ENCODE measurements at places on chromosomes 1 and 21.

DNA sequence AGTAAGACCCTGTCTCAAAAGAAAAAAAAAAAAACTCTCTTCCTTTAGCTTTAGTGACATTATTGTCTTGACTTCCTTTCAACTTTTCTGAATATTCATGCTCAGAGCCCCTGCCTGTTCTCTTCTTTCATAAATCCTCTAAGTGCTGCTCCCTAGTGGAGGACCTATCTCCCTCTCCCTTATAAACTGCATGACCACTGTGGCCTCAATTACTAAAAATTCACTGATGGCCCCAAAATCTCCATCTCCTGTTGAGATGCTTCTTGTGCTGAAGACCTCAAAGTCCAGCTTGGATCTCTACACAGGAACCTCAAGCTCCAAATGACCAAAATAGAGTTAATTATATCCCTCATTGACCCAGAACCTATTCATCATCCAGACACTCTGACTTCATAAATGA, 7.8 kb downstream of the ITLN1 start:
- no peak for DNase-seq

- DNase-seq, result no peak
Measured at GRCh38 chr1:167246971-167247370, 26.3 kb downstream of the POU2F1 start.

GRCh38 chr1:8165595-8166360, 139.7 kb upstream of the ERRFI1 start:
- no peak for DNase-seq

GRCh38 chr1:73701826-73702225, 496.1 kb downstream of the LRRIQ3 start:
- no peak for DNase-seq

GRCh38 chr1:20320704-20321103, 30.0 kb downstream of the VWA5B1 start:
- no peak for DNase-seq

- no peak for DNase-seq
Measured at GRCh38 chr1:214717351-214717750, 114.4 kb downstream of the CENPF start.

GRCh38 chr21:44090325-44090724, 16.9 kb upstream of the PWP2 start:
- no peak for DNase-seq

DNA sequence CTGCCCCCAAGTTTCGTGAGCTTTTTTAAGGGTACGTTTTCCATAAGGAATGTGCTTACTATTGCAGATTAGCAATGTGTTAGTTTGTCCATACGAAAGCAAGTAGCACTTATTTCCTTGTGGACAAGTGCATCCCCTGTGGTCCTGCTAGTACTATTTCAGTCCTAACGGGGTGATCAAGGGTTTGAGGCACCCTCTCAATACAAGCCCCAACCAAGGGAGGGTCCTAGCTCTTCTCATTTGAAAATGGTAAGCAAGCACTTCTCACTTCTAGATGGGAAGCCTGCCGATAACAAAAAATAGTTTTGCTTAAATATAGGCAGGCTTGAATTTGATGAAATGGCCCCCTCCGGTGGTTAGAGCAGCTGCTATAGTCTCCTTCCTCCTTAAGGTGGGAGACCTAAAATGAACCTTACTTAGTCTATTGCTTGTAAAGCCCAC, 64.0 kb upstream of the HMCN1 start:
- DNase-seq, result no peak

DNA sequence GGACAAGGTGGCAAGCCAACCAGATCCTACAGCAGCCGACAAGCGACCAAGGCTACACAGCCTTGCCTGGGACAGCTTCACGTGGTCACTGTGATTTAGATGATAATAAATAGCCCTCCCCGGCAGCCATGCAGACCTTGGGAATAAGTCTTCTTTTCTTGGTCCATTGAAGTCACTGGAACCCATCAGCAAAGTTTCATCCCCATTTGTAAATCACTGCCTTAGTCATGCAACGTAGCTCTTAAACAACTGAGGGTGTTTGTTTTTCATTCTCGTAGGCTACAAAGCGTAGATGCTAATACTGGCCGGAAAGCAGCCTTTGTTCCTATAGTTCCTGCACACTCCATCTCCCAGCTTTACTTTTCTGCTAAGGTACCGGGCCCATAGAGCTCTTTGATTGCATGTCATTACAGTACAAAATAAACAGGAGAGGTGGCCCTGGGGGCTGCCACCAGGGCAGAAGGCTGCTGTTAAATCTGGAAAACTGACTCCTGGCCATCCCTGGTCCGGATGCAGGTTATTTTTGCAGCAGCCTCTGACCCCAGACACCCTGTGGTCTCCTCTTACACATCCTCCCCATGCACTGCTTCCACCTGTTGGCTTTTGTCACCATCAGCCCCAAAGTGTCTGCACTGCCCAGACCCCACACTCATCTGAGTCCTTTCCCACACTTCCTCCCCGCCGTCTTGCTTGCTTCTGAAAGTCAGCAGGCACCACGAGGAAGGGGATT, 105.5 kb downstream of the TOMM20 start:
- DNase-seq, result peak; percentile 30

GRCh38 chr1:76035053-76035452, 39.5 kb upstream of the ST6GALNAC3 start:
- DNase-seq, result no peak

DNA sequence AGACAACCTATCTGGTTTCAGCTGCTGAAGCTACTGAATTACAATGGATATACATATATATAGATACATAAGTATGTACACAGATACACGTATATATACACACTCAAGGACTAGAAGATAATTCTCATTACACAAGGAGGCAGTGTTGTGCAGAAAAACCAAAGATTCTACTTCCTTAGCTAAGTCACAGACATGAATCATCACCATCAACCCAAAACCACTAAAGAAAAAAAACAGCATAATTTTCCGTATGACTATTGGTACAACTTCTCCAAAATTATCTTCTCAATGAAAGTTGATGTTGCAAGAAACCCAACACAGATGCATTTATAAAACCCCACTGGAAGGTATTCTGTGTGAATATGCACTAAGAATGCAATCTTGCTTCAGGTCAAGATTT, 36.8 kb upstream of the RPF1 start:
- peak; percentile 49 for DNase-seq

DNA sequence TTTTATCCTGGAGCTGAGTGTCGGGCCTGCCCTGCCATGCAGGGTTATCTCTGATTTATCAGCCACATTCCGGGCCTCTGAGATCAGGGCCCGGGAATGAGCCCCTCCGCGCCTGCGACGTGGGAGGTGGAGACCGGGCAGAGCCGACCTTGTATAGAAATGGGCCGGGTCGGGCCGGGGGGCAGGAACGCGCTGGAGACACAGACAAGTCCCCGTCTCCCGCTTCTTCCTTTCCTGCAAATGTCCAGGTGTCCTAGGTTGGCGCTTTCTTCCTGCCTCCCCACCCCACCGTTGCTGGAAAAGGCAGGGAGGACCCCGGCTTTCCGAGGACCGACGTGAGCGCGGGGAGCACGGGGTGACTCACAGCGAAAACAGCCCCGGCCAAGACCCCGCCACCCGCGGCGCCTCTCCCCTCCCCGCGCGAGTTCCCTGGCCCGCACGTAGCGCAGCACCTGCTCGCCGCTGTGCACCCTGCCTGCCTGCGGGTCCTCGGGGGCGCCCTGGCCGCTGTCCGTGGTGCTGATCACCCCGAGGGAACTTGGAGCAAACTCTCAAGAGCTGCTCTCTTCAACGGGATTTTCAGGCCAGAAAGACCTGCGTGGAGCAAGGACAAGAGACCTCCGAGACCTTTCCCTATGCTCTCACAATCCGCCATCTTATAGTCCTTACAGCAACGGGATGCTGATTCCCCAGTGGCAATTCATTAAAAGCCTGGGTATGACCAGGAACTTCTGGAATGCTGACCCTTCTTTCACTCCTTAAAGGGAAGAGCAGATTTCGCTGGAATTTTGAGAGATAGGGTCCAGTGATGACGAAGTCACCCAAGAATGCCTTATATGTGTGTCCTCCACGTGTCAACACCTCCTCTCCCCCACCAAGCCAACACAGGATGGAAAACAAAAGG, 475 bp upstream of the NPPB start:
- DNase-seq, result peak; percentile 72

GRCh38 chr1:205382561-205382960, 25.8 kb upstream of the KLHDC8A start:
- no peak for DNase-seq

DNA sequence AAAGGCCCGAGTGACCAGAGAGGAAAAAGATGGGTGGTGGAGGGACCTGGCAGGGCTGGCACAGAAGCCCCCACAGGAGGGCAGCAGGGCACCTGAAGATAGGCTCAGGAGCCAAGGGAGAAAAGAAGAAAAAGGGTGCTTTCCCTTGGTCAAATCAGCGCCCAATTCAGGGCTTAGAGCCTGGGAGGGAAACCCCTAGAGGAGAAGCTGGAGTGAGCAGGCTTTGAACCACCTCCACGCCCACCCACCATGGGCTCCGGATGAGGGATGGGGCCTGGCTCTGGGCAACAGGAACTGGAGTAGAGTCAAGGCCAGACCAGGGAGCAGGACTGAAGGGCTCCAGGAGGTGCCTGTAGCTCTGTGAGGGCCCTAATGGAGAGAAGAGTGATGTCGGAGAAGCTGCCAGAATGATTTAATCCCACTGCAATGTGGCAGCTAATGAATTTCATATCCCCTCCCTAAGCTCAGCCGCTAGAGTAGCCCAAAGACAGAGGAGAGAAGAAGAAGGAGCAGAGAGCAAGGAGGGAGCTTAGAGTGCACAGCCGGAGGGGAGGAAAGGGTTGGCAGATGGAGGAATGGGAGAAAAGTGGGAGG, 12.0 kb upstream of the PRELP start:
- DNase-seq, result no peak

DNA sequence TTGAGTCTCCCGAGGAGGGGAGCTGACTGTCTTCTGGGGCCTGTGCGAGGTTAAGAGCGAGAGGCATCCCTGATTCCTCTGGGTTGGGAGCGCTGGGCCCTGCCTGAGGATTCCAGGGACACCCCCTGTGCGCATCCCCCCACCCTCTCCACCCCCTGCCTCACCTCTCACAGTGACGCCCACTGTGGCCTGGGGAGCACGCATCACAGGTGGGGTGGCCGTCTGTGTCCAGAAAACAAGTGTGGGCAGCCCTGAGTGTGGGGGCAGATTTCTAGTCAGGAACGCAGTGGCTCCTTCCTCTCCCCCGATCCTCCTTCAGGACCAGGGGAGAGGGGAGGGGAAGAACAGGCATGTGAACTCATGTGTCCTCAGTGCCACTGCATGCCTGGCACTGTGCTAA, 61.7 kb downstream of the LDLRAD2 start:
- no peak for DNase-seq

DNA sequence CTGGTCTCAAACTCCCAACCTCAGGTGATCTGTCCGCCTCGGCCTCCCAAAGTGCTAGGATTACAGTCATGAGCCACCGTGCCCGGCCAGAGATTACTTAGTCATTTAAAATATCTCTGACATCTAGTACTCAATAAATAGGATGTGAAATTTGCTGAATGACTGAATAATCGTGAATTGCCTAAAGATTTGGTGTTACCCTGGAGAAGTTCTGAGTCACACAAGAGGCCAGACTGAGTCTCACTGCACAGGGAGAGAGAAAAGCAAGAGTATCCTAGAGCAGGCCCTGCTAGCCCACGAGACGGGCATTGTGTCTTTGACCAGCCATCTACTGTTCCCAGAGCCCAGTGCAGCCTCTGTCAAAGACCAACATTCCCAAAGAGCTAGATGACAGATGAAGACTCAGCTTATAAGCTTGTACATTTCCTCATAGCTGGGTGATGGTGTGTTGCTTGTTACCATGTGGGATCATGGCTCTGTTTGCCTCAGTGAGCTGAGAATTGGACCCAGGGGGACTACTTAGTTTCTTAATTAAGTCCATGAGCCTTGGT, 5.6 kb upstream of the EIF4G3 start:
- no peak for DNase-seq

GRCh38 chr1:48208652-48209051, 13.9 kb upstream of the SLC5A9 start:
- no peak for DNase-seq

DNA sequence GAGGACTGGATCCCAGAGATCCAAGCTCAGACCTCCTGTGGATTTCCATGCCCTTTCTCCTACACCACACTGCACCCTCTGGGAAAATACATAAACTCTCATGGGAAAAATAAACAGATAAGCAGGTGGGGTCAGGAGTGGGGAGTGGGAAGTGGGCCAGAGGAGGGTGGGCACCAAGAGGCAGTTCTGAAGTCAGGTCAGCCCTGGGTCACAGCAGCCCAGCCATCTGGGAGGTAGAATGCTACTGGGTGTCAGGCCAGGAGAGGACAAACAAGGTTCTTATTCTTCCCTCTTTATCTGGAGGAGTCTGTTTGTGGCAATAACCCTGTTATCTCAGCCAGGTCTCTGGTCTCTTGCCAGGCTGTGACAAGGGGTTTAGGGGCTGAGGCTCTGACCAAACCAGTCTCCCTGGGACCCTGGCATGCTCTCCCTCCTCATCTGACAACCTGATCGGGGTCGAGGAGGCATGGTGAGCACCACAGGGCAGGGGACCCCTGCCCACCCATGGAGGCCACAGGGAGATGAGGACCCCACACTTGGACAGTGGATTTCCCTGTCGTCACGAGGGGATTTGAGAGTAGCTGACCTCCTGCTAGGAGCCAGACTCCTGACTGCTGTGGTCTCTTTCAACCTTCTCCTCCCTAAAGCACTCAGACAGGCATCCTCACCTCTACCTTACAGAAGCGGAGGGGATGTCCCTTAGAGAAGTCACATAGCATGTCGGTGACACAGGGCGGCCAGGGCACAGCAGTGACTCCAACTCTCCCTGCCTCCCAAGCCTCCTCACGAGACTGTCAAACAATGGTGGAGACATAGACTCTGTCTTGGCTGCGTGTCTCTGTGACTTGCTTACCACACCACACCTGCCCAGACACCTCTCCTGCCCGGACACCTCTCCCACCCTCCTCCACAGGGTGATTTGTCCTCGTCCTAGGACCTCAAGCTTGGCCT, 51.3 kb upstream of the IFFO2 start:
- DNase-seq, result no peak

DNA sequence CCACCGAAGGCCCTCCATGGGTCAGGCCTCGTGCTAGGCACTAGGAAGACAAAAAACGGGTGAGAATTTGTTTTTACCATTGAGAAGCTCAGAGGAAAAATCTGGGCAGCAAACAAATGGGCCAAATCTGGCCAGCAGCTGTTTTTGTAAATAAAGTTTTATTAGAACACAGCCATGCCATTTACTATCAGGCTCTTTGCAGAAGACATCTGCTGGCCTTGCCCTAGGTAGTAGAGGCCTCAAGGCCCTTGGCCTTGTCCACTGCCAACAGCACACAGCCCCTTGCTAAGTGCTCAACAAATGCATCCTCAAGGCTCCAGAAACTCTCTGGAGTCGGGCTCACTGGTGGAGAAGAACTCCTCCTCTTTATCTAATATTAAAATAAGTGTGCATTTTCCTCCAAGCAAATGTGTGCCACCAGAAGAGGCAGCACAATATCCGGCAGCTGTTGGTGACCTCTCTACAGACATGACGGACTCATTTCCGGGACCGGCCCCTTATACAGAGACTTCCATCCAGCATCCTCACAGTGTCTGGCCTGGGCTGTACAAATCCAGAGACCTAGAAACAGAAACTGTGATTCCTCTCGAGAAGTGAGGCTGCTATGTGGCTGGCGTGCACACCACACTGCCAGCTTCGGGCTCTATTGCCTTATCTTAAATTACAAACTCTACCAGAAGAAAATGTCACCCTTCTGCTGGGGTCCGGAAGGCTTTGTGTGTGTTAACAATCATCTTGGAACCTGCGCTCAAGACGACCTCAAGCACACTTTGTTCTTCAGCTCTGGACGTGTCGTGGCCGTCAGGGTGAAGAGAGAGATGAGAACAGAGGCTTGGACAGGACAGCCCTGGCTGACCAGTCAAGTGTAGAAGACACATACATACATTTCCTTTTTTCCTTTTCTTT, 203.9 kb downstream of the TOMM20 start:
- DNase-seq, result no peak
